ENCODE measurements at places on chromosomes 11 and 22.

DNA sequence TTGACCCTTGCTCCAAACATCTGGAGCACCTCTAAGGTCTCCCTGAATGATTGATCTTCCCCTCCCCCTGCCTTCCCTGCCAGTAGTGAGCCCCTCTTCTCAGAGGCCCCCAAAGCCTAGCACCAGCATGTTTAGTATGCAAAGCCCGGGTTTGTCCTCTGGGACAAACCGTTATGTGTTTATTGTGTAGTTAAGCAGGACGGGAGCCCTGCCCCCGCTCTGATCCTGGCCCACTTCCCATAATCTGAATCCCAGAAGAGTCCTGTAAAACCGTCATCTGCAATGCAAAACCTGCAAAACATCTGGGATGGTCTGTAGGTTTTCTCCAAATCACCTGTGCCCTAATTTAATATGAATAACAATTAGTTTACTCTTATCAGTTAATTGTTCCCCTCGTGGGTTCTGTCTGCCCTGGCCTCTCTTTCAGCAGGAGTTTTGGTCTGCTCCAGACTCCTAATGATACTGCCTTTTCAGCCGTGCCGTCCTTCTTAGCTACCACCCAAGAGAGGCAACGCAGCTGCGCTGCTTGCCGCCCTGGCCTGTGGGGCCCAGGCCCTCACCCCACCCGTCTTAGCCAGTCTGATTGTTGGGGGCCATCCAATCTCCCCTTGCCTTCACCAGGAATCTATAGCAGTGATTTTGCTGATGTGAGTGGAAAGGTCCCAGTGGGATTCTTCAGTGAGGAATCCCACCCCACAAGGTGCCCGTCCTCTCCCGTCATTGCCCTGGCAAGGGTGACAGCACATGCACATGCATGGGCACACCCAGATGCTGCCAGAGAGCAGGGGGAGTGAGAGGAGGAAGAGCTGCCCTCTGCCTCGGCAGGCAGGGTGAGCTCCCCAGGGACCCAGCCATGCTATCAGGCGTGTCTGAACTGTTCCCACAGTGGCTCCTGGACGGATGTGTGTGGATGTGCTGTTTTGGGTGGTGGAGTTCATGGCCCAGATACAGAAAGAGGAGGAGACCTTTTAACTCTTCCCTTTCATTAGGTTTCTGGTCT is 3.0 kb upstream of the B3GAT1 start:
- DNase-seq = no peak

DNA sequence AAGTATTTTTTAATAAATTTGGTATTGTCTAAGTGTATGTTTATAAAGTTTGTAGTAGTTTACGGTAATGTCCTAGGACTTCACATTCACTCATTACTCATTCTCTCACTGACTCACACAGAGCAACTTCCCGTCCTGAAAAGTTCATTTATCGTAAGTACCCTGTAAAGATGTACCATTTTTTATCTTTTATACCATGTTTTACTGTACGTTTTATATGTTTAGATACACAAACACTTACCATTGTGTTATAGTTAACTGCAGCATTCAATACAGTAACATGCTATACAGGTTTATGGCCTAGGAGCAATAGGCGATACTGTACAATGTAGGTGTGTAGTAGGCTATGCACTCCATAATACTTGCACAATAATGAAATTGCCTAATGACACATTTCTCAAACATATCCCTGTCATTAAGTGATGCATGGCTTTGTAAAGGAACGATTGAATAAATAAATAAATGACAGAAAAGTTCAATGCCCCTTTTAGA is 12.5 kb upstream of the CARD18 start:
- DNase-seq = no peak

- no peak for DNase-seq
Measured at GRCh38 chr11:58024601-58025091, 965 bp downstream of the OR9Q1 start.

GRCh38 chr11:65790902-65791650 is 4.2 kb downstream of the OVOL1 start:
- no peak for DNase-seq

DNA sequence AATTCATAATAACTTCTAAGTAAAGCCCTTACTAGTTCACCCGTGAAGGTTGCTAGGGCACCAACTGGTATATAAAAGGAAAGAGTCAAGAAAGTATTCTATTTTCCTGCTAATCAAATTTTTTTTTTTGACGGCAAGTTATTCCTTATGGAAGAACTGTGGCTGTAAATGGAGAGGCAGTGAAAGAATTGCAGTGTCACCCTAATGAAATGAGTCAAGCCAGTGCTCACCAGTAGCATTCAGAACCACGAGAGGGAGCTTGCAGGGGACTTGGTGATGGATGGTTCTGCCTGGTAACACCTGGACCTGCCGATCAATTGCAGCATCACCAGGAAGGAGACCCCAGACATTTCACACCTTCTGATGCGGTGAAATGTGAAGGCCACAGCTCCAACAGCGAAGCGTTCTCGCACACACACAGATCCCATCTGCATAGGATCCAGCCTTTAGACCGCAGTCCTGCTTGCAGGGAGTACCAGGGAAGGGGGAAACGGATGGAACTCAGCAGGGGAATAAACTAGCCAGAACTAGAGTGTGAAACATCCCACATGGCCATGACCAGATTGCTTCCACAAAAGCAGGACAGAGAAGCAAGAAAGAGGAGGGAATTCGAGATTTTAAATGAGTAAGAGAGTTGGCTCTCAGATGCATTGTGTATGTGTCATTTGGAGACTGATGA is 326.2 kb downstream of the TBC1D22A start:
- DNase-seq = no peak

DNA sequence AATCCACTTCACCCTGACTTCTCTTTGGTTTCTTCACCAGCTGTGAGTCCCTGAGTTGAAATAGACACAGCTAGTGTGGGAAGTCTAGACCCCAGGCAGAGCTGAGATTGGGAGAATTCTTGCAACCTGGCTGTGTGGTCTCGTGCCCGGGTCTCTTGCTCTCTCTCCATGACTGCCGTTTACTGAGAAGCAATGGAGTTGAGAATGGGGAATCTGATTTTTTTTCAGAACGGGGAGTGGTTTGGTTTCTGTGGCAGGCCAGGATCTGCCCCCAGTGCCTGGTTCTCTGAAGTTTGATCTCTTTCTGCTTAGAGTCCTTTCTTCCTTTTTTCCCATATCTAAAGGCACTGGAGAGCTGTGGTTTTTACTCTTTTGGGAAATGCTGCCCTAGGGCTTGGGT is 1.5 kb downstream of the SIDT2 start:
- no peak for DNase-seq

- no peak for DNase-seq
Measured at GRCh38 chr22:23179381-23180299, 669 bp upstream of the BCR start.

GRCh38 chr11:122672892-122673291 is 17.4 kb downstream of the UBASH3B start:
- no peak for DNase-seq

DNA sequence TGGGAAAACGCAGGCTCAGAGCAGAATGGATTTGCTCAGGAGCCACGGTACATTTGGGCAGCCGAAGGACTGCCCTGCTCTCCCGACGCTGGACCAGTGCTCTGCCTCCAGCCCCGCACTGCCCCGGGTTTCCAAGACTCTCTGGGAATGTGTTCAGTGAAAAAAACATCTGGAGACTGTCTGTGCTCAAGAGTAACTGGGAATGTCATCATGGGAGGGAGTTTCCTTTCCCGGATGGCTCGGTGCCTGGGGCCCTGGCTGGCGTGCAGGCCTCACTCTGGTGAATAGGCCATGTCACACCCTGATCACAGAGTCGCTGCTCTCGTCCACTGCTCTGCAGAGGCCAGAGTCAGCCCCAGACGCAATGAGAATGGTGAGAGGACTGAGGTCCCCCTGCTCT is 9.8 kb upstream of the APOL6 start:
- no peak for DNase-seq

- no peak for DNase-seq
Measured at GRCh38 chr11:77109236-77110019, 6.8 kb downstream of the OMP start.

DNA sequence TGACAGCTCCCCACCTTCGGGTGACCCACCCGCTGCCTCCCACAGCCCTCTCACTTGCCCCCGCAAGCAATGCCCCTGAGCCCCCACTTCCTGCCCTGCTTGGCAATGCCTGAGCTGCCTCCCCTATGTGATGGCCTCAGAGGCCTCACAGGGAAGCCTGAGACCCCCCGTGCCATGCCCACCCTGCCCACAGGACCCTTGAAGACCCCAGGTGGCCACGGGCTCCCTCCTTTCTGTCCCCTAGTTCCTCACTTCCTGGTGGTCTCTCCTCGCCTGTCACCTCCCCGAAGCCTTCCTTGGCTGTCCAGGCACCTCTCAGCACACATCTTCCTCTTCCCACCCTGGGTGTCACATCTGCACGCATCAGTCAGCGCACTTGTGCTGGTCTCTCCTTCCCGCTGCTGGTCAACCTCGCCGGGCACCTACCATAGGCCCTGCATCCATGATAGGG is 90.5 kb downstream of the BRD1 start:
- DNase-seq = no peak

- DNase-seq = no peak
Measured at GRCh38 chr11:65059959-65060824, 1.8 kb upstream of the NAALADL1 start.

Measured in stimulated activated CD4-positive, alpha-beta T cell treated with anti-CD3 and anti-CD28 coated beads, Interleukin-12 subunit alpha, Interleukin-12 subunit beta, amount 100 ng/mL, for 48 hours (primary cell).